ENCODE measurements at places on chromosomes 2 and 18. TPM values are rescaled to one million over a fixed set of nuclear protein-coding genes. Genes with fewer than 3 reads are reported as not detected.

GRCh38 chr2:10914272-10914693 lies 2.5 kb downstream of the KCNF1 start:
- DNase-seq, result no peak

DNA sequence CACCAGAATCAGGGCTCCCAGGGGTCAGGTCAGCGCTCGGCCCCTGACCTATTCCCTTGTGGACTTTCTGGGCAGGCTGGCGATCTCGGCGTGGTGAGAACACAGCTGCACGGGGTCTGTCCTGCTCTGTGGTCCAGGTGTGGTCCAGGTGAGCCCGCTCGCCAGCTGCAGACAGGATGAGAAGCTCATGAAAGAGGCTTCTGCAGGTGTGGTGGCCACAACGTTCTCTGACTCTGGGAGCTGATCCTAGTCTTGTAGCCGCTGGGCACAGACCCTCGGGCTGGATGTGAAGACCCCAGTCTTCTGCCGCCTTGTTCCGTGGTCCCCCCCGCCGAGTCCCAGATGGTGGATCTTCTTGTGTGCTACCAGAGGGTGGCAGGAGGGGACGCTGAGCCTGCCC lies 129.7 kb downstream of the RTP5 start:
- no peak for DNase-seq

The ANKRD30BL gene
- polyA plus RNA-seq, result not detected

GRCh38 chr2:173402405-173402974 lies 47.8 kb downstream of the CDCA7 start:
- DNase-seq, result peak; percentile 79

GRCh38 chr2:155215037-155215707 lies 516.7 kb downstream of the KCNJ3 start:
- DNase-seq, result no peak

The ERFE gene
- 3.8 TPM for polyA plus RNA-seq

GRCh38 chr2:99754210-99754609 lies 264.4 kb upstream of the REV1 start:
- DNase-seq, result peak; percentile 70

The TUBA4B gene
- polyA plus RNA-seq, result not detected

DNA sequence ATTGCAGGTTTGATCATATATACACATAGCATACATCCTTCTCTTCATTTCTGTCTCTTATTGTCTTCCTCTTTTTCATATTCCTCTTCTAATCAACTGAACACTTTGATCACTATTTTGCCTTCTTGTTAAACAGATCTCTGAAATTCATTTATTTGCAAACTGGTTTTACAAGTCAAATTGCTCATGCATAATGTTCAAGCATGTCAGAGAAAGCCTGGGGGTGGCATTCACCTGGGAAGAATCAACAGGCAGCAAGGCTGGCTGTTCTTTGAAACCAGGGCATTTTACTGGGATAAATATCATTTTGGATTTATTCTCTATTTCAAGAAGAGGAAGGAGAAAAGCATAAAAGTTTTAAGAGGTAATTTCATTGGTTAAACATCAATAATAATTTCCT lies 66.9 kb upstream of the LRATD1 start:
- no peak for DNase-seq

GRCh38 chr2:221111739-221112138 lies 460.4 kb downstream of the EPHA4 start:
- no peak for DNase-seq

DNA sequence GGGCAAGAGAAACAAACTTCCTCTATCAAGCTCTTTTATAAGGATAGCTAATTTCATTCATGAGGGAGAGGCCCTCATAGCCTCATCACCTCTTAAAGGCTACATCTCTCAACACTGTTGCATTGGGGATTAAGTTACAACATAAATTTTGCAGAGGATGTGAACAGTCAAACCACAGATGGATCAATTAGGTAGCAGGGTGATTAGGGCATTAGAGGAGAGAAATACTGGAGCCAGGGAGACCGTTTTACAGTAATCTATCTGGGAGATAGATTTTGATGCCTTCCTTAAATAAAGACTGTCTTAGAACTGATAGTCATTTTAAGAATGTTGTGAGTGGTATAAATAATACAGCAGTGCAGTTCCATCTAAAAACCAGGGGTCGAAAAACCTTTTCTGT lies 258.9 kb downstream of the DCC start:
- DNase-seq, result no peak

DNA sequence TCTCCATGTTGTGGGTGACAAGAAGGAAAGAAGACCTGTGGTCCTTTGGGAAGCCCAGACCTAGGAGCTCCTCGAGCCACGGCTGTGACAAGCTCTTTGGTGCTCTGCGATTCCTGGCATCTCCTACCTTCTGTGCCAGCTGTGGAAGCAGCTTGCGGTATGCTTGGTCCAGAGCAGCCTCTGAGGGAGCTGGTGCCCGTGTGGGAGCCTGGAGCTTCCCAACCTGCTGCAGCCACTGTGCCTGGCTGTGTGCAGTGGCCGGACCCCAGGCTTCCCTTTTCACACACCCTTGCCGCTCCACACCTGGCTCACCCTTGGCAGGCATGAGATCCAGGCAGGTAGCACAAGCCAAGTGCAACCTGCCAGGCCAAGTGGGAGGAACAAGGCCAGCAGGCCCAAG lies 1328.6 kb upstream of the SLC39A10 start:
- DNase-seq, result no peak

GRCh38 chr2:102832789-102833188 lies 71.0 kb downstream of the TMEM182 start:
- no peak for DNase-seq

The G6PC2 gene
- not detected for polyA plus RNA-seq

The HJURP gene
- 26.5 TPM for polyA plus RNA-seq

The SCN7A gene
- polyA plus RNA-seq, result 0.39 TPM

- DNase-seq, result peak; percentile 11
These were observed 8.4 kb upstream of the NMI start for GRCh38 chr2:151297882-151298281.

The SNX17 gene
- polyA plus RNA-seq, result 100.0 TPM

DNA sequence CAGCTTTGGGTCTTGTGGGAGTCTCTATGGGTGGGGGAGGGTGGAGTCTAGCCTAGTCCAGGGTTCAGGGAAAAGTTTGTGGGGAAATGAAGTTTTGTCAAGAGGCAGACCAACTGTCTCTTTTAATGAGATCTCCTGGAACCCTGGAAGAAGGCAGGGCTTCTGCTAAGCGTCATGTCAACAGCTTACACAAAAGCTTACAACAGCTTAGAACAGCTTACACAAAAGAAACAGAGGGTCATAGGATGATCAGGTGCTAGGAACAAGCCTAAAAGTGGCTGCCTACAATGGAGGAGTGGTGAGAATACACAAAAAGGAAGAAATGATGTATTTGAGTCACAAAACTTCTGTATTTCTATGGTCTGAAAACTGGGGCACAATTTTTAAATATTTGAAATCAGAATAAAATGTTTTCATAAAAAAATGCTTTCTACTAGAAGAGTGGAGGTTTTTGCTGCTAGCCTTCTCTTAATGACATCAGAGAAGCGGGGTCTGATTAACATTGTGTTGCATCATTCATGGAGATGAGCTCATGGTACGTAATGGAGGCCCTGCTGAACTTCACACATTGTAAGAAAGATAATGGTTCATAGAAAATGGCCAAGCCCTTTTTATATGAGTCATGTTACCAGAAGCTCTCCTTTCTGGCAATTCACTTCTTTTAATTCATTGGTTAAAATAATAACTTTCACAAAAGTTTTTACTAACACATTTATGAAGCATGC lies 351.0 kb downstream of the PIK3C3 start:
- DNase-seq, result no peak

The IMMT gene
- 41.0 TPM for polyA plus RNA-seq

- DNase-seq, result no peak
These were observed 86.7 kb downstream of the LDLRAD4 start for GRCh38 chr18:13305301-13305700.

- DNase-seq, result peak; percentile 12
These were observed 659.3 kb downstream of the ERBB4 start for GRCh38 chr2:211879323-211879722.

GRCh38 chr2:177053038-177053437 lies 159.6 kb upstream of the HNRNPA3 start:
- no peak for DNase-seq

- DNase-seq, result no peak
These were observed 72.1 kb downstream of the TTC32 start for GRCh38 chr2:19829672-19830071.

The ACMSD gene
- not detected for polyA plus RNA-seq

GRCh38 chr18:8828300-8828699 lies 122.9 kb downstream of the MTCL1 start:
- no peak for DNase-seq

The ZSWIM2 gene
- polyA plus RNA-seq, result 0.09 TPM

DNA sequence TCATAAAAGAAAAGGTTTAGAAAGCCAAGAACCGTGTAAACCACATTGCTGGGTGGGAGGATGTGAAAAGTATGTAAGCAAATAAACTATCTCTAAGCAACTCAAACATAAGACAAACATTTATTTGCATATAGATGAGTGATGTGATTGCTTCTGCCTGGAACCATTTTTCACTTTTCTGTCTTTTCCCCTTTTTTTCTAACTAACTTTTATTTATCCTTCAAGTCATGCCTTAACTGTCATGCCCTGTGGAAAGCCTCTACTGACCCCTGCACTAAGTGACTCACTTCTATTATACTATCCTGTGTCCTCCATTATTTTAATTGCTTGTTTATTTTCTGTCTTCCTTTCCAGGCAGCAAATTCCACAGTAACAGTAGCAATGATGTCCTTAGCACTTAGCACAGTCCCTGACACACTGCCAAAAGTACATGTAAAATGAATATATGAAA lies 87.5 kb upstream of the CTAGE1 start:
- DNase-seq, result peak; percentile 32

DNA sequence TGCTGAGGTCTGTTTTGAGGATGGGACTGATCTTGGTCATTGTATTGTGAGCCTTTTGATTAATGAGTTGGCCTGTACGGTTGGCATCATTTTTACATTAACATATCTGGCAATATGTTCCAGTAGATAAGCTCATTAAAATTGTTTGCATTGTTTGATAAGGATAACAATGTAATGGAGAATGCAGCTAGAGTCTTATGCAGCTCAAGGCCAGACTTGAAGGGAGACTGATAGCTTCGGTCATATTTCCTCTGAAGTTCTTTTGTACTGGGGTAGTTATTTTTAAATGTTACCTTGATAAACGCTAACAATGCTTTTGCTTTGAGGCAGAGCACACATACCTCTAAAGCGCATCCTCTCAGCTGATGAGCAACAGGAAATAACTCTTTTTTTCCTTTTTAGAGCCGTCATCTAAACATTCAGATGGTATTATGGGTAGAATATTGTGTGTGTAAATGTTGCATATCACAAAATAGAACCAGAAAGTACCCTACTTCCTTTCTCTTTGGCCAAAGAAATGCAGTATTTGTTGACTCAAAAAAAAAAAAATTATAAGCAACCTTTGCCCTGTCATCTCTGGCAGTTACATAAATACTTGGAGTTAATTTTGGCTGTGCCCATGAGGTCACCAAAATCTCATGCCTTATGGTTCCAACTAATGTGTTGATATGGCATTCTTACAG lies 1.3 kb downstream of the MAPRE2 start:
- DNase-seq, result no peak

The CROCC2 gene
- not detected for polyA plus RNA-seq

The KLHL41 gene
- polyA plus RNA-seq, result 0.10 TPM

- DNase-seq, result peak; percentile 17
These were observed 73.1 kb downstream of the RAB3GAP1 start for GRCh38 chr2:135124924-135125886.

DNA sequence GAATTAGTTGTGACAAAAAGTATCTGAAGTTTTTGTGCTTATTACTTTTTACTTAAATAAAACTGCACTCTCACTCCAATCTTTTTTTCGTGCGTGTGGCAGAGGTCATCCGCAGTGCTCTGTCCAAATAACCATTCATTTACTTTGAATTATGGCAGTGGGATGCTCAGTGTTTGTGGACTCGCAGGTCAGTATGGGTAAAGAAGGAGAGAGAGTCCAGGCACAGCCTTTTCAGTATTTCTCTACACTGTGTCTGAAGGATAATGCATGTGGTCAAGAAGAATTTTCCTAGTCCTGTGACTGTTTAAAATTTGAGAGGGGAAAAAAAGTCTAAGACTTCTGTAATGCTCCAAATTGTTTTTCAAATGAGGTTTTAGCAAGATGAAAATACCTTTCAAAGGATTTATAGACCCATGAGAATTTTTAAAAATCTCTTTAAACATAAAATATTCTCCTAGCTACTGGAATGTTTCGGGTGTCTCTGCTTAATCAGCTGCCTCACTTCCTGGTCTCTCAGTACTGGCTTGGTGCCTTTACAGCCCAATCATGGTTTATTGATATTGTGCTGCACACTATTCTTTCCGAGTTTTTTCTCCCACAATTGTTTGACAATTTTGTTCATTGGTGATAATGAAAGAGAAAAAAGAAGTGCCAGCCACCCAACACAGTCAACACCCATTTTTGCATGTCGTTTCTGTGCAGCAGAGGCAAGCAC lies 453.2 kb downstream of the PTPRM start:
- no peak for DNase-seq

- DNase-seq, result no peak
These were observed 74.6 kb upstream of the BCL11A start for GRCh38 chr2:60628026-60628425.

The CAPN13 gene
- not detected for polyA plus RNA-seq

- DNase-seq, result peak; percentile 95
These were observed at the start of gene ADAM17 for GRCh38 chr2:9555297-9556120. TSS of gene ADAM17 (minus strand) at chr2:9555830. CDS start at chr2:9555605, 225 bp downstream.

DNA sequence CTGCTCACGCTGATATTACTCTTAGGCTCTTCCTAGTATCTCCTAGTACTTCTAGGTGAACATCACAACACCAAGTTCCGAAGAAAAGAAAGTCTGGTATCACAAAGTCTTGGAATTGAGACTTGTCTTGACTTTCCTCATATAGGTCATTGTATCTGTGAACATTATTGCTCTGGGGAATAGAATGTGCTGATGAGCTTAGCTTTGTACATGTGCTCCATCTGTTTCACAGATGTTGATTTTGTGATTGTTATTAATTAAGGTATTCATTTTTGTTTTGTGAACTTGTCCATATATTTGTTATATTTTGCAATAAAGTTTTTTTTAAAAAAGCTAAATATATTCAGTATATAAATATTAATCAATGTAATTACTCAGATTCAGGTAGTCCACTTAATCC lies 111.7 kb downstream of the BABAM2 start:
- DNase-seq, result no peak

- no peak for DNase-seq
These were observed 89.5 kb downstream of the SLC4A10 start for GRCh38 chr2:161713706-161714105.

The INHA gene
- 0.96 TPM for polyA plus RNA-seq

- no peak for DNase-seq
These were observed 8.5 kb upstream of the THNSL2 start for GRCh38 chr2:88161446-88162244.

The GPR35 gene
- 0.42 TPM for polyA plus RNA-seq

- no peak for DNase-seq
These were observed 129.1 kb downstream of the MYO3B start for GRCh38 chr2:170307052-170307451.

The PROC gene
- polyA plus RNA-seq, result not detected
